Heart right ventricle (tissue), 16 donors: ENCODE measurements at places on chromosomes 7 and 10.

DNA sequence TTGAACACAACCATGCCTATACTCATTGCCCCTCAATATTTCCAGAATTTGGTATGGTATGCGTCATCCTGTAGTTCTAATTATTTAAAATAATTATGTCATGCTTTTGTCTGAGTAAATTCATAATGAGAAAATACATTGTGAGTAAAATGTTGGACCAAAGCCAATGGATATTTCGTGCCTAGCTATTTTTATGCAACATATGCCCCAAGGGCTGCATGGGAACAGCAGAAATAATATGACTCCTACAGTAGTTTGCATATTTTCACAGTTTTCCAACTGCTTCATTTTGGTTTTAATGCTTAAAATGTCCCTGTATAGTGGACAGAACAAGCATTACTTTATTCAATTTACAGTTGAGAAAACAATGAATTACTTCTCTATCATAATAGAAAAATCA, 1115.6 kb upstream of the GHITM start:
- DNase-seq, result no peak

DNA sequence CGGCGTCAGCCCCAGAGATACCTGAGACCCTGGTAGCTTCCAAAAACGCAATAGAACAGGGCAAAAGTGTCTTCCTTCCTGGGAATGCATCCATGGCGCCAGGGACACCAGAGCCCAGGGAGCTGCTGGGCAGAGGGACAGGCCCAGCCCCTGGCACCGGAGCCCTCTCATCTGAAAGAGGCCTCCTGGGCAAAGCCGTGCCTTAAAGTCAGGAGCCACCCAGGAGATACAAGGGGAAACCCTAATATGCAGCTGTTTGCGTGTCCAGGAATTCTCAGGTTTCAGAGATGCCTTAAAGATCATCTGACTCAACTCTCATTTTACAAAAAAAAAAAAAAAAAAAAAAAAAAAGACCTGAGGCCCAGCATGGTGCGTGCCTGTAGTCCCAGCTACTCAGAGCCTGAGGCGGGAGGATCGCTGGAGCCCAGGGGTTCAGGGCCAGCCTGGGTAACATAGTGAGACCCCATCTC, 28.0 kb downstream of the NUDT1 start:
- DNase-seq, result no peak

- DNase-seq, result no peak
These were observed 151.1 kb downstream of the ACTR3B start for GRCh38 chr7:152910545-152911225.

- DNase-seq, result no peak
These were observed 219.0 kb downstream of the GLRX3 start for GRCh38 chr10:130354976-130355795.

GRCh38 chr7:34747867-34748727, 90.1 kb downstream of the NPSR1 start:
- DNase-seq, result peak; percentile 68

DNA sequence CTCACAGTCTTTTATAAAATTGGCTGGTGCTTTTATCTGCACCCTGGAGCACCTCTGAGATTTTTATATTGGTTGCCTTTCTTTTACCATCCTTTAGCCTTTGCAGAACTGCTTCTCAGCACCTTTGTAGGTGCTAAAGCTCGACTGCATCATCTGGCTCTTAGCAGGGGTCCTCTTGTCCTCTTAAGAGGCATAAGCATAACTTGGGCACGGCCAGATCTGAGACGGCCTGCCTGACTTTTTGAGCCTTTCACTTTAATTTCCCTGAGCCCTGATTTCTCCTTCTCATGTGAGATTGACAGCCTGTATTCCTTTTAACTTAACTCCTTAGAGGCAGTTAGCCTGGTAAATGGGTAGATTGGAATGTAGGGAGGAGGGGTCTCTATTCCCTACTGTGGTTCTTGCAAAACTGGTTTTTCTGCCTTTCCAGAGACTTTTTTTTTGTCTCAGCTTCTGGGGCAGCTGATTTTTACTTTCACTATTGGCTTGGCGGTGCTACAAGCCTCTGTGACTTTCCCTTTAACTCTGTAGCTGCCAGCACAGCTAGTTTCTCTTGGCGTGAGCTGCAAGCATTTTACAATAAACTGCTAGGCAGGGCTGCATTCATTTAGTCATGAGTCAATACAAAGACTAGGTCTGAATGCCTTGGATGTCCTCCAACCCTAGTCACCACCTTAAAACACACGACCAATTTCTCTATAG, 24.0 kb downstream of the ZPBP start:
- peak; percentile 15 for DNase-seq

DNA sequence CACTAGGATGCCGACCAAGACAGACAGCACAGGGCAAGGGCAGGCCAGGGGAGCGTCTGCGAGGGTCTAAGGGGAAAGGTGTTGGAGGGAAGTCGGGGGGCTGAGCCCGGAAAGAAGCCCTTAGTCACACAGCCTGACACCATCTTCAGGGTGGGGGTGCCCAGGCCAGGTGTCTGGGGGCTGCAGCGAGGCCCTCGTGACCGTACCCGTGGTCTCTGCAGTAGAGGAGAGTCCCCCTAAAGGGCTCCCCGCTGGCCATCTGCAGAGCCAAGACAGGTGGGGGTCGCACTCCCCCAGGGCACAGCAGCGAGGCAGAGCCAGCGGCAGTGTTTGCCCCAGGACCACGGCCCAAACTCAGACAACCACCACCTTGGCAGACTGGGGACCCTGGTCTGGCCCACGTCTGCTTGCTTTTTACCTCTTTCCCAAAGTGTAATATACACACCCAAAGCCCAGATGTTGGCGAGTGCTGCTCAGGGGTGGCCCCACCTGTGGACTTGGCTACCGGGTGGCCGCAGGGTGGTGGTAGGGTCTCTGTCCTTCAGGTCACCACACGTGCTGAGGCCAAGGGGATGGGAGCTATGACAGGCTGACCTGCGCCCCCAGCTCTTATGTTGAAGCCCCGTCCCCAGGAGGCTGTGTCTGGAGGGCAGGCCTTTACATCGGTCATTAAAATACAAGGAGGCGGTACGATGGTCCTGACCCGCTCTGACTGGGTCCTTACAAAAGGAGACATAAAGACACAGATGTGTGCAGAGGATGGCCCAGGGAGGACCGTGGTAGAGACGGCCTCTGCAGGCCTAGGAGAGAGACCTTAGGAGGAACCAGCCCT, 107.4 kb downstream of the DNAJB6 start:
- no peak for DNase-seq

GRCh38 chr7:133016604-133017003, 65.3 kb downstream of the CHCHD3 start:
- no peak for DNase-seq

- no peak for DNase-seq
These were observed 44.1 kb downstream of the VTI1A start for GRCh38 chr10:112491144-112491543.

GRCh38 chr10:121615836-121616235, 17.6 kb upstream of the FGFR2 start:
- DNase-seq, result no peak

DNA sequence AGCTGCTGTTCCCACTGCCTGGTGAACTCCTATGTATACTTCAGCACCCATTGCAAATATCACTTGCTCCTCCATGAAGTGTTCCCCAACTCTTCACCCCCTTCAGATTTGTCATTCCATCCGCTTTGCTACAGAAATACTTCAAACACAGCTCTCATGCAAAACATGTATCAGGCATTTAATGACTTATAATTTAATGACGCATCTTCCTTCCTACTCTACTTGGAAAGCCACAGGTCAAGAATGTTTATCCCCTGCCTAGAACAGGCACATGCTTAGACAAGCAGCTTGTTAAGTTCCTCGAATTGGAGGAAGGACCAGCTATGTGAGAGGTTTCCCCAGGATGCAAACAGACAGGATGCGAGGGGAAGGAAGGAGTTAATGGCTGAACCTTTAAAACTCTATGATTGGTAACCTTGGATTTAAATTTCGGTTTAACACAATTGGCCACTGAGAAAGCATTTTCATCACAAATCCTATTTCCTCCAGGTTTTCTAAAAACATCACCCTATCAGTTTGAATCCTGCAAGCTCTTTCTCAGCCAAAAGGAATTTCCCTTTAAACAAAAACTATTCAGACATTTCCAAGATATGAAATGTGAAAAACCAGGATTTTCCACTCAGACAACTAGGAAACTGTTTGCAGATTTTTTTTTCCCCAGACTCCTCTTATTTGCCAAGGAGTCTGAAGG, 11.5 kb downstream of the CREB3L2 start:
- DNase-seq, result peak; percentile 30

DNA sequence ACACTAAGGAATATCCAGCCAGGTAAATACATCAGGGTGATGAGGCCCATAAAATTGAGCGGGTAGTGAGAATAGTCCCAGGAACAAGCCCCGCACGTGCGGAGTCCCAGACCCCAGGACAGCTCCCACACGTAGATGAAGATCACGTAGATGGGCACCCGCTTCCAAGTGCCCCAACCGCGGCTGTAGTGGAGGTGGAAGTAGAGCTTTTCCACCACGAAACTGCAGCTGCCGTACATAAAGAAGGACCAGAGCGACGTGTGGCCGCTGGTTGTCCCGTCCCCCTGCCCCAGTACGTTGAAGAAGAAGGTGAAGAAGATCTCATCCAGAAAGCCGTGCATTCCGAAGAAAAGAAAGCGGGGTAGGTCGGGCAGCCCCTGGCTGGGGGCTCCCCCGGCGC, 948 bp downstream of the TMEM229A start:
- no peak for DNase-seq

DNA sequence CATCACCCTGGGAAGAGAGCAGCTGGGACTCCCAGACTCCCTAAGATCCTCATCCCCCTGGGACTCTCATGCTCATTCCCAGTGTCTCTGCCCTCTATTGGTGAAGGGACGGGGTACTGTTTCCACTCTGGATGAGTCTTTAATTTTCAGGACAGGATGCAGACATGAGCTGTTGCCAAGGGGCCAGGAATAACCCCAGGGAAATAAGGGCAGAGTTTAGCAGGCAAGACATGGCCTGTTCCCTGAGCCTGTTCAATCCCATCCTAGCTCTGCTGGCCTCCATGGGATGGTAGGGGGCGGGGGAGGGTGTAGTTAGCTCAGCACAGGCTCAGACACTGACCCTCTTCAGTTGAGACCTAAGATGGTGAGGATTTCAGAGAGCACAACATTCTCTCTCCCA, 14.0 kb downstream of the C10orf105 start:
- DNase-seq, result no peak

- DNase-seq, result no peak
These were observed 184.0 kb upstream of the LYZL1 start for GRCh38 chr10:29104661-29105399.

- DNase-seq, result no peak
These were observed 66.3 kb downstream of the PRKAG2 start for GRCh38 chr7:151810441-151811232.
